ENCODE measurements at places on chromosomes 1 and 21.
A peak's percentile ranks its signal among the peaks of the same experiment; 100 is the strongest.

DNA sequence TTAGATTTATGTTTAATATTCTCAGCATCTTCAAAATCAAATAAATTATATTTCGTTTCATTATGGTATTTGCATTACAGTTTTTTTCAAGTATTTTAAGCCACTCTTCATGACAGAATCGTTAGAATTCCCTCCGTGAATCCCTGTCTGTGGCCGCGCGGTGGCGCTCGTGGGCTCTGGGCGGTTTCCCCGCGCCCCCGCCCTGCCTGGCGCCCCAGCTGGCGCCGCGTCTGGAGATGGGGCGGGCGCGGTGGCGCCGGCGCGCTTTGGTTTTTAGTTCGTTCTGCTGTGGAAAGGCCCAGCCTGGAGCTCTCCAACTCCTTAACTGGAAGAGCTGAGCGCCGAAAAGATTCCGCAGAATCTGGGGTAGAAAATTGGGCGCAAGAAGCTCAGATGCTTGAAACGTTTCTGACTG lies 25.7 kb downstream of the PRMT2 start:
- peak overlapping the region; percentile 47 for H3K4me3 ChIP-seq
- no peak overlapping the region for H3K27ac ChIP-seq
- peaks cover 24% of the 10 kb centered on the region for H3K36me3 ChIP-seq
- DNase-seq = peak; percentile 14
- no peaks in the 10 kb centered on the region for H3K27me3 ChIP-seq

DNA sequence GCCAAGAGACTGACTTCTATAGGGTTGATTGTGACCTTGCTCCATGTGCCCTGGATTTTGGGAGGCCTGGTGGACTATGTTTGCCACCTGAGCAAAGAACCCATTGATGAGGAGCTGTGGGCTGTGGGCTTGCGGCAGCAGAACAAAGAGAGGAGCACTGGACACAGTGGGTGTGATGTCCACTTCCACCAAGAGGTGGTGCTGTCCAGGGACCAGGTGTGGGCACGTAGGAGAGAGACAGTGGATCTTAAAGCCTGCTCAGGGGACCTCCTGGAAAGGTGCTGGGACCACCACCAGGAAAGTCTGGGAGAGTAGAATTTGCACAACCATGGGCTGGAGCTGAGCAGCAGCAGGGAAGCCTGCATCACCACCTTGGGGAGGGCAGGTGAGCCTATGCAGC lies 106.7 kb upstream of the ETS2 start:
- H3K27me3 ChIP-seq = peaks cover 89% of the 10 kb centered on the region
- H3K4me1 ChIP-seq = no peaks in the 10 kb centered on the region
- no peaks in the 10 kb centered on the region for H3K36me3 ChIP-seq
- no peak overlapping the region for H3K4me3 ChIP-seq
- H3K27ac ChIP-seq = no peak overlapping the region

DNA sequence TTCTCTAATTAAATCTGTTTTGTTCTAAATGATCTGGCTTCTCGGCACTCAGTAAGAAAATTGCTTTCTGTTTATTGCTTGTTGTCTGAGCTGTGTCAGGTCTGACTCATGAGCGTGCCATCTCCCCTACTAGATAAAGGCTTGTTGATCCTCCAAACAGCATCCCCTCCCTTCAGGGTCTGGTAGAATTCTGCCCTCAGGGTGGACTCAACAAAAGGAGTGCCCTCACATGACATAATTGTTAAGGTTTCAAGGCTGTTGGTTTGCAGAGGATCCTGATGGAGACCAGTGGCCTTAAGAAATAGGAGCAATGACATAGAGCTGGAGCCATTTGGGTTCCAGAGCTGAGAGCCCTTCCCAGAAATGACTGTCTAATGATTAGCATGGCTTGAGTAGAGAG lies 36.0 kb upstream of the ATP2B4 start:
- H3K4me1 ChIP-seq = peaks cover 13% of the 10 kb centered on the region
- no peak for DNase-seq
- H3K27me3 ChIP-seq = no peaks in the 10 kb centered on the region
- H3K27ac ChIP-seq = no peak overlapping the region
- no peaks in the 10 kb centered on the region for H3K36me3 ChIP-seq

DNA sequence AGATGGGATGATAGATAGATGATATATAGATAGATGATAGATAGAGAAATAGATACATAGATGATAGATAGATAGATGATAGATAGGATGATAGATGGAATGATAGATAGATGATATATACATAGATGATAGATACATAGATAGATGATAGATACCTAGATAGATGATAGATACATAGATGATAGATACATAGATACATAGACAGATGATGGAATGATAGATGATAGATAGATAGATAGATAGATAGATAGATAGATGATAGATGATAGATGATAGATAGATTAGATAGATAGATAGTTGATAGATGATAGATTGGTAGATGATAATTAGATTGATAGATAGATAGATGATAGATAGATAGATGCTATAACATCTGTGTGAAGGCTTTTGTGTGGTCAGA lies 201.7 kb upstream of the RAB4A start:
- H3K27me3 ChIP-seq = no peaks in the 10 kb centered on the region
- H3K36me3 ChIP-seq = peaks cover 1% of the 10 kb centered on the region
- no peak for DNase-seq
- peaks cover 13% of the 10 kb centered on the region for H3K4me1 ChIP-seq

DNA sequence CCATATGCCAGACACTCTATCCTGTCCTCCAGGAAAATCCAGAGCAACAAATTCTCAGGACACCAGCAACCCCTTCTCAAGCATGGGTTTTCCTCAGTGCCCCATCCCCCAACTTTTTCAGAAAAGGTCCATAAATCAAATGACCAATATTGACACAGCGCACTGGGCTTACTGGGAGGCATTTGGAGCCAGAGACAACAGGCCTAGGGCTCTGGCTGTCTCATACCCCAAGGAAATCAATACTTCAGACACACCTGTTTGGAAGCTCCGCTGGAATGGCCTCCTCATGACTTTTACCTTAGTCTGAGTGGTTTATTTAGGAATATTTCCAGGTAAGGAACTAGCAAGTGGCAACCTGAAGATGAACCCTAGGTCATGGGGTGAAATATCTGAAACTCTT lies 66.9 kb upstream of the TNR start:
- no peak overlapping the region for H3K27ac ChIP-seq
- no peaks in the 10 kb centered on the region for H3K4me1 ChIP-seq
- H3K36me3 ChIP-seq = no peaks in the 10 kb centered on the region
- no peak for DNase-seq
- H3K4me3 ChIP-seq = no peak overlapping the region

GRCh38 chr1:47533793-47534328 lies 96.0 kb downstream of the FOXD2 start:
- H3K4me1 ChIP-seq = peaks cover 11% of the 10 kb centered on the region
- H3K27me3 ChIP-seq = peaks cover 67% of the 10 kb centered on the region
- H3K27ac ChIP-seq = no peak overlapping the region
- H3K36me3 ChIP-seq = peaks cover 2% of the 10 kb centered on the region
- DNase-seq = no peak

GRCh38 chr1:242016479-242016878 lies 17.6 kb upstream of the MAP1LC3C start:
- no peak for DNase-seq
- no peaks in the 10 kb centered on the region for H3K36me3 ChIP-seq
- H3K27me3 ChIP-seq = peaks cover 7% of the 10 kb centered on the region
- no peak overlapping the region for H3K4me3 ChIP-seq
- no peaks in the 10 kb centered on the region for H3K4me1 ChIP-seq
- no peak overlapping the region for H3K27ac ChIP-seq

DNA sequence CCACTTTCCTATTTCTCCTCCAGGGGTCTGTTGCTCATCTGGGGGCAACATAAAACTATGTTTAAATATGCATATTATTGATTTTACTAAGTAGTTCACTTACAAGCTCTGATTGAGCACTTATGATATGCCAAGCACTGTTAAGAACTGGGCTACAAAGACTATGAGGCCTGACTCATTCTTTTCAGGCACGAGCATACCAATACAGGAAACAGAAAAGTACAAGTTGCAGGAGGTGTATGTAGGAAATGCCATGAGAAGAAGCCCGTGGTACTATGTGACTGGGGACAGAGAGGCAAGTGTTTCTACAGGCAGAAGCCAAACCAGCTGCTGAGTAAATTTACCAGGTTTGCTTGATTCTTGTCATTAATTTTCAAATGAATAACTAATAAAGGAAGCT lies 120.4 kb upstream of the PTGFR start:
- no peak overlapping the region for H3K4me3 ChIP-seq
- DNase-seq = no peak
- no peak overlapping the region for H3K27ac ChIP-seq

GRCh38 chr21:21751286-21751685 lies 753.1 kb downstream of the NCAM2 start:
- DNase-seq = no peak
- H3K27me3 ChIP-seq = no peaks in the 10 kb centered on the region
- H3K36me3 ChIP-seq = no peaks in the 10 kb centered on the region
- no peak overlapping the region for H3K4me3 ChIP-seq
- no peak overlapping the region for H3K27ac ChIP-seq
- H3K4me1 ChIP-seq = no peaks in the 10 kb centered on the region

GRCh38 chr1:44827197-44828002 lies 15.7 kb downstream of the PTCH2 start:
- peaks cover 2% of the 10 kb centered on the region for H3K36me3 ChIP-seq
- H3K27me3 ChIP-seq = no peaks in the 10 kb centered on the region
- no peaks in the 10 kb centered on the region for H3K4me1 ChIP-seq
- no peak for DNase-seq

DNA sequence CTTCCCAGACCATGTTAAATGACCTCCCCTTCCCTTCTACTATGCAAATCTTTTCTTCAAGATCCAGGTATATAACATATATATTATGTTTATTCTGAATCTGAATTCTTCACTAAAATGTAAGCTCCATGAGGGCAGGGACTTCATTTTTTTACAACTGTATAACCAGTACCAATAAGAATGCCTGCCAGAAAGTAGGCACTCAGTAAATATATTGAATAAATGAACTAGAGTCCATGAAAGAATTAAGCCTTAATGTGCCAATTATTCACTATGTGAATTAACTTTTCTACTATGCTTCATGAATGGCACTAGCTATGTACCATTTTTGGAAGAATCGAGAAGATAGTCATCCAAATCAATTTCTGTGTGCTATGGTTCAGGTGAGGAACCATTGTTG lies 60.1 kb downstream of the SH3GLB1 start:
- no peak overlapping the region for H3K4me3 ChIP-seq
- H3K4me1 ChIP-seq = no peaks in the 10 kb centered on the region
- H3K27ac ChIP-seq = no peak overlapping the region
- DNase-seq = no peak

- DNase-seq = no peak
- H3K4me1 ChIP-seq = no peaks in the 10 kb centered on the region
- no peak overlapping the region for H3K27ac ChIP-seq
- H3K27me3 ChIP-seq = no peaks in the 10 kb centered on the region
These were observed 14.8 kb upstream of the CDCP2 start for GRCh38 chr1:54167422-54168139.

Measured in central memory CD8-positive, alpha-beta T cell (primary cell).